Activated CD4-positive, alpha-beta T cell treated with anti-CD3 and anti-CD28 coated beads for 4 hours (primary cell): ENCODE measurements at places on chromosomes 16 and 17.

- no peak for DNase-seq
Measured at GRCh38 chr17:80262775-80263244, 2.2 kb downstream of the RNF213 start.

DNA sequence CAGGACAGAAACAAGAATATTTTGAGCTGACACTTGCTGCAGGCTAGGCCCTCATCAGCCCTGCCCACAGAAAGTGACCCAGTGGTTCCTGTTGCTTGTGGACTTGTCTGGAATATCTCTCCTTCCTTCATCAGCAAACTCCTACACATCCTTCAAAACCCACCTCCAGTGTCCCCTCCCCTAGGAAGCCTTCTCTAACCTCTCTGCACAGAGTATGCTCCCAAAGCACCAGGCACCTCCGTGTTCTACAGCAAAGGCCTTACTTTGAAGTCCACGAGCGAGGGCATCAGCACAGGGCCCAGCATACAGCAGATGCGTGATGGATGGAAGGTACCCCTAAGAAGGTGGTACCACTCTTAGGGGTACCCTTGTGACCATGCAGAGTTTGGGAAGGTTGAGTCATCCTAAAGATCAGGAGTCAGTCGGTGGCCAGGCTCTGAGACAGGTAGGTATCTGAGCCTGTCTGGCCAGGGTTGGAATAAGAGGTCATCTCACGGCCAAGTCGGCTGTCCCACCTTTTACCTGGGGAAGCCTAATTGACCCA, 2.0 kb downstream of the CCDC102A start:
- no peak for DNase-seq

- DNase-seq = no peak
Measured at GRCh38 chr16:945271-946047, 25.3 kb downstream of the LMF1 start.

GRCh38 chr16:66026211-66026610, 340.3 kb upstream of the CDH5 start:
- no peak for DNase-seq

GRCh38 chr16:29141586-29142324, 156.9 kb downstream of the LAT start:
- no peak for DNase-seq
